ENCODE measurements at places on chromosomes 6 and 20.

- DNase-seq, result no peak
Measured at GRCh38 chr6:89980353-89980752, 86.1 kb downstream of the GJA10 start.

GRCh38 chr6:30349421-30350177, 4.6 kb downstream of the RPP21 start:
- DNase-seq, result no peak

- DNase-seq, result no peak
Measured at GRCh38 chr6:3296537-3296936, 37.8 kb downstream of the PSMG4 start.

GRCh38 chr20:37798312-37798711, 104.5 kb downstream of the CTNNBL1 start:
- no peak for DNase-seq

DNA sequence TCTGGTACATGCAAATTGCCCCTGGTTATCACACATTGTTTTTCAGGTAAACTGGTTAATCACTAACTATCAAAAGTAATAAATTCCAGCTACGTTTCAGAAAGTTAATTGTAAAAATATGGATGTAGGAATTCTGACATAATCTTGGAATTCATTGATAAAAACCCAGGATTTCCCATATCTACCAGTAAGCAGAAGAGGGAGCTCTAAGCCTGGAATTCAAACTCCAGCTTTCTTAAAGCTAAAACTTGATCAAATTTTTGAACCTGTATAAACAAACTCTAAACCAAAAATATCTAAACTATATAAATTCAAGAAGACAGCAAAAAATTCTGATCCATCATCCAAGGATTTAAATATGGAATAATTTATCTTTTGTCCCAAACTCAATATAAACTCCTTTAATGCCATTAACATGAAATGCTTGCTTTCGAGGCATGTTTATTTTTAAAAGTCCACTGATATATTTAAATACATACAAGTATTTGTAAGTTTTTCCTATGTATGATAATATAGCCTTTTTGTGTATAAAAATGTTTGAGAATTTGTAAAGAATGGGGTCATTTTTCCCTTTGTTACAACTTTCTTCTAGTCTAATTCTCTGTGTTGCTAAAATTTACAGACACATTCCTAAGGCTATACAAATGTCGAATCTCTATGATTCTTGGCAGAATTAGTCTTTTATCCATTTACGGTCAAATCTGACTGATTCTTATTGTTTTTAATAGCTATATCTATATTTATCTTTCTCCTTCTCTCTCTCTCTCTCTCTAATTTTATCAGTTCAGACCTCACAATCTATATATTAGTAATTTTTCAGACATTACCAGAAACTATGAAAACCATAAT, 91.4 kb upstream of the RNF217 start:
- DNase-seq, result no peak

GRCh38 chr6:35299674-35300073, 2.1 kb downstream of the DEF6 start:
- DNase-seq, result no peak

- DNase-seq, result no peak
Measured at GRCh38 chr20:48834278-48834677, 6.5 kb upstream of the PREX1 start.

DNA sequence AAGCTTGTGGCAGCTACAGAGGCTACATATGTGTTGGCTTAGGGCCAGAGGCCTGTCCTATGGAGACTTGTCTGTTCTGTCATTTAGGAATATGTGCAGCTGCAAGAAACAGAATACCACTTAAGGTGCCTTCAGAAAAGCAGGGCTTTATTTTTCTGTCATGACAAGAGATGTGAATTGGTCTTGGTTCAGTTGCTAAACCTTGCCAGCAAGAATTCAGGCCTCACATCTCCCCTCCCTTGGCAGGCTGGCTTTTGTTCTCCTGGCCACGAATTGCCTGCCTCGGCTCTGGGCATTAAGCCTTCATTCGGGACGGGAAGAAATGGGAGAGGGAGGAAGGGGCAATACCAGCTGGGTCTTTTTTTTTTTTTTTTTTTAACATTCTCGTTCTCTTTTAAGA, 82.4 kb upstream of the TGM3 start:
- DNase-seq, result no peak

DNA sequence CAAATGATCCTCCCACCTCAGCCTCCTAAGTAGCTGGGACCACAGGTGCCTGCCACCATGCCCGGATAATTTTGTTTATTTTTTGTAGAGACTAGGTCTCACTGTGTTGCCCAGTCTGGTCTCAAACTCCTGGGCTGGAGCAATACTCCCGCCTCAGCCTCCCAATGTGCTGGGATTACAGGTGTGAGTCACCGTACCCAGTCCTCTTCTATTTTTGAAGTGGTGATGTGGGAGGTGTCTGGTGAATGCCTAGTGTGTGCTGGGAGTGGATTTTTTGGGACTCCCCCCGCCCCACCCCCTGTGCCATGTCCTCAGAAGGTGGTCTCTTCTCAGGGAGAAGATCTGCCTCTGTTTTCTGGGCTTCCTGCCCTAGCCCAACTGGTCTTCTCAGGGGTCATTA, 47.9 kb upstream of the CLDN20 start:
- DNase-seq, result no peak

GRCh38 chr20:62640870-62641269, 1.4 kb upstream of the SLCO4A1 start:
- no peak for DNase-seq

DNA sequence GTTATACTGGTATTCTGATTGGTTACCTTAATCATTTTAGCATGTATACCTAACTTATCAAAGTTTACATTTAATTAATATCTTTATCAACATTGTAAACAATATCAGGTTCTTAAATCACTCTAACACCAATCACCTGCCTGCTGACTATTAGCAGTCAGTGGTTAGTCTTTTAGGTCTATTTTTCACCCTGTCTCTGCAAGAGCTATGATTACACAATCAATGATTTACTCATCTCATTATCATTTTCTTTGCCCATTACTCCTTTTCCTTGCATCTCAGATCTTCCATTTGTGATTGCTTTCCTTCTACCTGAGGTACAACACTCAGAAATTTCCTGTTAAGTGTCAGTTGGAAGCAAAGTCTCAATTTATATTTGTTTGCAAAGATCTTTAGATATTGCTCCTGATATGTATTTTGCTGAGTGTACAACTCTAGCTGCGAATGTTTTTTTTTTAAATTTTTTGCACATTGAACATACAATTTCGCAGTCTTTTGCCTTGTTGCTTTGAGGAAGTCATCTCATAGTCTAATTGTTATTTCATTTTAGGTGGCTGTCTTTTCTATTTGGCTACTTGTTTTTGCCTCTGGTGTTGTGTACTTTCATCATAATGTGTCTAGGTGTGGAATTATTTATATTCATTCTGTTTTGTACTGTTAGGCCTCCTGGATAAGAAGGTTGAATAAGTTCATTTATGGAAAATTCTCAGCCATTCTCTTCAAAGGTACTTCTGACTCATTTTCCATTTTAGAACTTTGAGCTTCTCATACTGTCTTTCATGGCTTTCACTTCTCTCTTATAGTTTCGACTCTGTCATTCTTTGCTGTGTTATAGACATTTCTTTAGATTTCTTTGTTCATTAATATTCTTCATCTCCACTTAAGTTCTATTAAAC, 104.9 kb upstream of the CEP162 start:
- DNase-seq, result no peak

- DNase-seq, result peak; percentile 2
Measured at GRCh38 chr20:22312744-22313346, 271.5 kb downstream of the FOXA2 start.

DNA sequence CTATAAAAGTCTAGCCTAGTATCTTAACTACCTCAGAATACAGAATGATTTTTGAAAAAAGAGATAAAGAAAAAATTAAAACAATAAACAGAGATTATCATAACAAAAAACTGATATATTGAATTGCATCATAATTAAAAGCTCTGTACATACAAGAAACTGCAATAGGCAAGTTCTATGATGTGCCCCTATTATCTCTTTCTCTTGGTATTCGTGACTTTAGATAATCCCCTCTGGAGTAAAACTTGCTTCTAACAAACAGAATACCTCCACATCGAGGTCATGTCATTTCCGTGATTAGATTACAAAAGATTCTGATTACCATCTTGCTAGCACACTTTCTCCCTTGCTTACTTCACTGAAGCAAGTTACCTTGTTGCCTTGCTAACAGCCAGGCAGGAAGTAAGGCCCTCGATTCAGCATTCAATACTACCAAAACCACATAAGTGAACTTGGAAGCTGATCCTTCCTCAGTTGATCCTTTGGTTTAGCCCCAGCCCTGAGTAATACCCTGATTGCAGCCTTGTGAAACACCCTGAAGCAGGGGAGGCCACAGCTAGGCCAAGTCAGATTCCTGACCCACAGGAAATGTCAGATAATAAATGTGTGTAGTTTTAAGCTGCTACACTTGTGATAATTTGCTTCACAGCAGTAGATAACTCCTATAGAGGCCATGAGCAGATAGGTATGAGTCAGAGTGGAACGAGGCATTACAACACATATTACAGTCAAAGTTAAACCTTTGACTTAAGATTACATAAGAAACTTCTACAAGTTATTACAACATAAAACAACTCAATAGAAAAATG, 53.7 kb upstream of the TMX4 start:
- DNase-seq, result no peak

- DNase-seq, result no peak
Measured at GRCh38 chr20:11970243-11970836, 52.6 kb downstream of the BTBD3 start.

DNA sequence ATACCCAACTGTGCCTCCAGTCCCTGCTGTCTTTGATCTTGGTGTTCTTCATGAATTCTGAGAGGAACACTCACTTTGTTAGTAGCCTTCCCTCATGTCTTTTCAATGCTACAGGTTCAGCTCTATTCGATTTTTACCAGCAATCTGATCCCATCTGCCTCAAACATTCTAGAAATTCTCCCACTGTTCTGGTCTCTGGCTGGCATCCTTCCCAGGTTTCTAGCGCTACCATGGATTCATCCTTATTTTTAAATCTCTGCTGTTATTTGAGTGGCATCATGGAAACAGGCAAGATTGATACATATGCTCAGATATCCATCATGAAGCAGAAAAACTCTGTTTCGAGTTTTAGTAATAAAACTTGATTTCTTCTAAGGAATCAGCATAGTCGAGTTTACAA, 94.8 kb downstream of the GRM1 start:
- no peak for DNase-seq

- DNase-seq, result no peak
Measured at GRCh38 chr6:34573567-34574183, 17.5 kb upstream of the SPDEF start.

DNA sequence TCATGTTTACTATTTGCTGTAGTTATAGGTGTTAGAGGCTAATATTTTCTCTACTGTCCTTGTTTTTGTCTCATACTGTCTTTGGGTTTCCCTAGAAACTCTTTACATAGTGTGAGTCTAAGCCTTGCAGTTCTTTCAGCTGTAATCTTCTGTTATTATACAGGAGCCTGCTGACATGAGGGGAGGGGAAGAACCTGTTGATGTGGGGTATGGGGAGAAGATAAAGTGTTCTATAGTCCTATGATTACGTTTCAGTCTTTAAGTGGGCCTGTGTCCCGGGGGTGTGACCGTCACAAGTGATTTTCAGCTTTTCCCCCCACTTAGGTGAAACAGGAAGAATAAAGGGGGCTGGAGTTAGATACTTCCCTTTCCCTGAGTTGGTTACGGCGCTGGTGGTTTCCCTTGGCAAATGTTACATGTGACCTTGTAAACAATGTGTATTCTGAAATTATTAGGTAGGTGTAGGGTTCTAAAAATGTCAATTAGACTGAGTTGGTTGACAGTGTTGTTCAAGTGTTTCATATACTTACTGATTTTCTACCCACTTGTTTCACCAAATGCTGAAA, 41.3 kb downstream of the REV3L start:
- DNase-seq, result no peak

DNA sequence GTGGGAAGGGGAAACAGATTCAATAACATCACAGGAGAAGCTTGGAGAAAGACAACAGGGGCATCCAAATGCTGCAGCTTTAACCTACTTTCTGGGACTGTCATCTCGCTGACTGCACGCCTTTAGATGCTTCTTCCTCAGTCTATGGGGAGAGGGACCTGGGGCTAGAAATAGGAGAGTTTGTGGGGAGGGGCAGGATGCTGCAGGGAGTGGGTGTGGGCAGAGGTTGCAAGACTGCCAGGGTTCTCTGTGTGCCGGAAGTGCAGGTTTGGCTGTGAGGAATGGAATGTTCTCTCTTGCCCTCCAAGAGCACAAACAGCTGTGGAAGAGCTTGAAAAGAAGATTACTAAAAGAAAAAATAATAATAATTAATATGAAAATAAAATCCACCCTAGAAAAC, 93.2 kb downstream of the FOXO3 start:
- no peak for DNase-seq

GRCh38 chr6:10460096-10460495, 45.2 kb upstream of the TFAP2A start:
- DNase-seq, result peak; percentile 50

DNA sequence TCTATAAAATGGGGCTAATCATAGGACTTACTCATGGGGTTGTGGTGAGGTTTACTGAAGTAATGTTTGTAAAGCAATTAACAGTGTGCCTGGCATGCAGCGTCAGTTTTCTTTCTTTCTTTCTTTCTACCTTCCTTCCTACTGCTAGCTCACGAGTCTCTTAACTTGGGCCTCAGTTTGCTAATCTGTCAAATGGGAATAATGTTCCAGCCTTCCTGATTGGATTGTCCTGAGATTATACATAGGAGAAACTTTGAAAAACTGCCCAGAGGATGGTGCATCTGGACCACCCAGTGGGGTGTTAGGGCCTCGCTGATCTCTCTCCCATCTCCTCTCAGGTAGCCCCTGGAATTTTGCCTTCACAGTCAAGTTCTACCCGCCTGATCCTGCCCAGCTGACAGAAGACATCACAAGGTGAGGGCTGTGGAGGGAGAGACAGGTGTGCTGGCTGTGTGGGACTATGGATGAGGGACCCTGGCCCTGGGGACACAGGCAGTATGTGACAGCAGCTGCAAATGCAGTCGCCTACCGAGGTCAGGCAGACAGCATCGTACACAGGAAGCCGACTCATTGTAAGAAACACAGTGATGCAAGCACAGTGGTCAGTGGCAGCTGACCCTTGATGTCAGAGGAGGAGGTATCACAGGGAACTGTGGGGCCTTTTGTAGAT, 27.5 kb downstream of the EPB41L1 start:
- DNase-seq, result no peak

- no peak for DNase-seq
Measured at GRCh38 chr6:148370176-148370575, 27.5 kb downstream of the SASH1 start.

DNA sequence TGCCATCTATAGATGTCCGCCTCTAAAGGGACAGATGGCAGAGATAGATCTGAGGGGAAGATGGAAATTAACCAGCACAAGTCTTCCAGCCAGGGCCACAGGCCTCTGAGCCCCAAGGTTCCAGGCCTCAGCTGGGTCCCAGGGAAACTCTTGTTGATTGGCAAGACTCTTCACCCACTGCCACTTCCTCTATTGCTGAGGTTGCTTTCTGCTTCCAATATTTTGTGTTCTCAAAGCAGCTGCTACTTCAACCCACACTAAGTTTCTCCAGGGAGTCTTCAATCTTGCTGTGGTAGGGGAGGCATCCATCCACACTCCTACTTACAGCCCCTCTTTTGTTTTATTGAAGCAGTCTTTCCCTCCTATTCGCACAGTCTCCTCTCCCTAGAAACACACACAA, 36.4 kb upstream of the SASH1 start:
- no peak for DNase-seq

GRCh38 chr6:6651335-6651734, 62.8 kb downstream of the LY86 start:
- DNase-seq, result no peak

Measured in GM19239 (cell line).